ENCODE measurements at places on chromosomes 1 and 21. TPM values are rescaled to one million over a fixed set of nuclear protein-coding genes. Genes with fewer than 3 reads are reported as not detected.

SPRR2F gene
- polyA plus RNA-seq: 1.3 TPM

PCBP3 gene
- 7.4 TPM for polyA plus RNA-seq

GRCh38 chr1:63772876-63773275 is 941 bp upstream of the ROR1 start:
- no peak overlapping the region for H3K4me3 ChIP-seq
- H3K36me3 ChIP-seq: no peaks in the 10 kb centered on the region
- H3K27me3 ChIP-seq: peaks cover 13% of the 10 kb centered on the region
- H3K4me1 ChIP-seq: peaks cover 27% of the 10 kb centered on the region
- DNase-seq: no peak

DNA sequence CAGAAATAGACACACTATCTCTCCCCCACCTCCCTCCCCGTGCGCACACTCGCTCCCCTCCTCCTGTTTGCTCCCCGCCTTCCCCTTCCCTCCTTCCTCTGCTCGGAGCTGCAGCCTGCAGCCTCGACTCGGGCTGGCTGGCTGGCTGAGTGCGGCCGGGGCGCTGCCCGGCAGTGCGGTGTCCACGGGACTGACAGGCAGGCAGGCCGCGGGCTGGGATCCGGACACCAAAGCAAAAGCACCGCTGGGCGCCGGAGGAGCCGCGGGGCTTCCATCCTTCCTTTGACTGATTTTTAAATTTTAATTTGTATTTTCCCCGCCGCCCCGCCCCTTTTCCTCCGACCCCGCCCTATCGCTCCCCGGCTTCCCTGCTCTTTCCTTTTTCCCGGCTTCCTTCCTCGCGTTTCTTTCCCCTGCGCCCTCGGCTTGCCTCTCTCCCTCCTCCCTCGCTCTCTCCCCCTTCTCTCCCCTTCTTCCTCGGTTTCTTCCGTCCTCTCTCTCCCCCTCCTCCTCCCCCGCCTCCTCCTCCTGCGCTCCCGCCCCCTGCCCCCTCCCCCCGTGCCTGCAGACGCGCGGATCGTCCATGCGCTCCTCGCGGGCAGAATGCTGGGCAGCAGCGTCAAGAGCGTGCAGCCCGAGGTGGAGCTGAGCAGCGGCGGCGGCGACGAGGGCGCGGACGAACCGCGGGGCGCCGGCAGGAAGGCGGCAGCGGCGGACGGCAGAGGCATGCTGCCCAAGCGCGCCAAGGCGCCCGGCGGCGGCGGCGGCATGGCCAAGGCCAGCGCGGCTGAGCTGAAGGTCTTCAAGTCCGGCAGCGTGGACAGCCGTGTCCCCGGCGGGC is 109.4 kb downstream of the NAV1 start:
- DNase-seq: no peak
- H3K27ac ChIP-seq: no peak overlapping the region
- no peaks in the 10 kb centered on the region for H3K36me3 ChIP-seq
- H3K27me3 ChIP-seq: peaks cover 52% of the 10 kb centered on the region
- H3K4me3 ChIP-seq: peak overlapping the region; percentile 64

GRCh38 chr1:63636192-63637105 is 43.2 kb downstream of the PGM1 start:
- H3K27me3 ChIP-seq: no peaks in the 10 kb centered on the region
- H3K36me3 ChIP-seq: peaks cover 47% of the 10 kb centered on the region
- H3K4me3 ChIP-seq: no peak overlapping the region

APCS gene
- 0.06 TPM for polyA plus RNA-seq

DNA sequence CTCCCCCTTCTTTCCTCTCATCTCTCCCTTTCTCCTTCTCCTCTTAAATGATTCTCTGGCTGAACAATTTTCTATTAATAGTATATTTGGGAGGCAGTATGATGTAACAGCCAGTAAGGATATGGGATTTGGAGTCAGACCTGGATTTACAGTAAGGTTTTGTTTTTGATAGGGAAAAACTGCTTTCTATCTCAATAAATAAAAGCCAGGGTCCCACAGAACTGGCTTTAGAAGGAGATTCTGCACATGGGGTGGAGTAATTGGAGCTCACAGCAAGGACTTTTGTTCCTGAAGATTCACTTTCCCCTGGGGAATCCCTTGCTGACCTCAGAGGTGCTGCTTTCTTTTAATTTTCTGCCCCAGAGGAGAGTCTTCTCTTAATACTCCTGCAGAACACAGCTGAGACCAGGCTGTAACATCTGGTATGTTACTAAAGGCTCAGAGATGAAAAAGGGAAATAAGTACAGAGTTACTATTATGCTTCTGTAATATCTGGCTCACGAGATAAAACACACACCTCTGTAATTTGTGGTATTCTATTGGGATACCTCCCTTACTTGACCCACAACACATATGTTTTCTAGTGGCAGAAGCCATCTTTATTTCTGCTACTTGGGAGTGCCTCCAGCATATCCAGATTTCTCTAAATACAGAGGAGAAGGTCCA is 13.4 kb downstream of the EPB41 start:
- H3K36me3 ChIP-seq: no peaks in the 10 kb centered on the region
- no peaks in the 10 kb centered on the region for H3K27me3 ChIP-seq
- no peak for DNase-seq
- H3K4me1 ChIP-seq: peaks cover 39% of the 10 kb centered on the region

GRCh38 chr1:98292994-98293393 is 368.5 kb upstream of the SNX7 start:
- no peak for DNase-seq
- no peaks in the 10 kb centered on the region for H3K4me1 ChIP-seq
- H3K36me3 ChIP-seq: no peaks in the 10 kb centered on the region
- H3K27ac ChIP-seq: no peak overlapping the region
- no peak overlapping the region for H3K4me3 ChIP-seq

HAO2 gene
- 0.91 TPM for polyA plus RNA-seq

GRCh38 chr21:38834725-38835124 is 29.0 kb downstream of the ETS2 start:
- no peak overlapping the region for H3K4me3 ChIP-seq
- DNase-seq: no peak
- H3K4me1 ChIP-seq: peaks cover 12% of the 10 kb centered on the region
- H3K27ac ChIP-seq: no peak overlapping the region
- H3K36me3 ChIP-seq: no peaks in the 10 kb centered on the region
- no peaks in the 10 kb centered on the region for H3K27me3 ChIP-seq

- no peaks in the 10 kb centered on the region for H3K27me3 ChIP-seq
- no peak for DNase-seq
- H3K4me1 ChIP-seq: no peaks in the 10 kb centered on the region
- peaks cover 25% of the 10 kb centered on the region for H3K36me3 ChIP-seq
- H3K4me3 ChIP-seq: no peak overlapping the region
- H3K27ac ChIP-seq: no peak overlapping the region
Observed at GRCh38 chr21:46005081-46005480, 23.5 kb downstream of the COL6A1 start.

GRCh38 chr1:232841823-232842565 is 36.8 kb downstream of the MAP10 start:
- H3K4me3 ChIP-seq: no peak overlapping the region
- no peak overlapping the region for H3K27ac ChIP-seq
- no peaks in the 10 kb centered on the region for H3K36me3 ChIP-seq
- H3K4me1 ChIP-seq: no peaks in the 10 kb centered on the region
- no peak for DNase-seq

SMG7 gene
- 48.0 TPM for polyA plus RNA-seq

ZFP69 gene
- polyA plus RNA-seq: 4.5 TPM

DNA sequence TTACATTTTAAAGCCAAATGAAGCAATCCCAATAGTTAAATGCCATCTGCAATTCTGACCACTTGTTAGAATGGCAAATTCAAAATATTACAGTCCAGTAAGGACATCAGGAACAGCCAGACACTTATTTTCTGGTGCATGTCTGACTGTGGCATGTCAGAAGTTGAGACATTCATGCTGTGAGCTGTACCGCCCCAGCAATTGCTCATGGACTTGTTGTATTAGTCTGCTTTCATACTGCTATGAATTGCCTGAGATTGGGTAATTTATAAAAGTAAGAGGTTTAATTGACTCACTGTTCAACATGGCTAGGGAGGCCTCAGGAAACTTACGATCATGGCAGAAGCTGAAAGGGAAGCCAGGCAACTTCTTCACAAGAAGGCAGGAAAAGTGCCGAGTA is 19.1 kb downstream of the DDAH1 start:
- H3K27me3 ChIP-seq: no peaks in the 10 kb centered on the region
- H3K4me1 ChIP-seq: no peaks in the 10 kb centered on the region
- no peak overlapping the region for H3K27ac ChIP-seq
- DNase-seq: no peak
- no peak overlapping the region for H3K4me3 ChIP-seq

SLC30A10 gene
- polyA plus RNA-seq: 24.3 TPM

OR6K3 gene
- not detected for polyA plus RNA-seq

UMODL1 gene
- 0.67 TPM for polyA plus RNA-seq

LINGO4 gene
- 0.81 TPM for polyA plus RNA-seq

DNA sequence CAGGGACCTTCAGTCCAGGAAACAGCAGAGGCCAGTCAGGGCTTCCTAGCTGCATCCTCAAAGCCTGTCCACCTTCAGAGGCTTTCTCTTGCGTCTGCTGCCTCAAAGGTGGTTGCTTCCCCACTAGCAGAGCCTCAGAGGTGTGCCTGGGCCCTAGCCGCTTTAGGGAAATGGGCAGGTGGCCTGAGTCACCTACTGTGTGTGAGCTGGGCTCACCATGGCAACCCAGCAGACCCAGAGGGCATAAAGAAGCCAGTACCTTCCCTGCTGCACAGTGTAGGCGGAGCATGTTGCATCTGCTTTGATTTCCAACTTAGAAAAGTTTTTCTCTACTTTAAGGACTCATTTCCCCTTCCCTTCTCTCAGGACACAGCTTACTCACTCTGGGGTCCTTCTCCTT is 12.5 kb downstream of the SLC9A1 start:
- no peaks in the 10 kb centered on the region for H3K36me3 ChIP-seq
- H3K4me3 ChIP-seq: no peak overlapping the region
- no peak for DNase-seq
- no peaks in the 10 kb centered on the region for H3K27me3 ChIP-seq
- peaks cover 43% of the 10 kb centered on the region for H3K4me1 ChIP-seq
- H3K27ac ChIP-seq: no peak overlapping the region

DNA sequence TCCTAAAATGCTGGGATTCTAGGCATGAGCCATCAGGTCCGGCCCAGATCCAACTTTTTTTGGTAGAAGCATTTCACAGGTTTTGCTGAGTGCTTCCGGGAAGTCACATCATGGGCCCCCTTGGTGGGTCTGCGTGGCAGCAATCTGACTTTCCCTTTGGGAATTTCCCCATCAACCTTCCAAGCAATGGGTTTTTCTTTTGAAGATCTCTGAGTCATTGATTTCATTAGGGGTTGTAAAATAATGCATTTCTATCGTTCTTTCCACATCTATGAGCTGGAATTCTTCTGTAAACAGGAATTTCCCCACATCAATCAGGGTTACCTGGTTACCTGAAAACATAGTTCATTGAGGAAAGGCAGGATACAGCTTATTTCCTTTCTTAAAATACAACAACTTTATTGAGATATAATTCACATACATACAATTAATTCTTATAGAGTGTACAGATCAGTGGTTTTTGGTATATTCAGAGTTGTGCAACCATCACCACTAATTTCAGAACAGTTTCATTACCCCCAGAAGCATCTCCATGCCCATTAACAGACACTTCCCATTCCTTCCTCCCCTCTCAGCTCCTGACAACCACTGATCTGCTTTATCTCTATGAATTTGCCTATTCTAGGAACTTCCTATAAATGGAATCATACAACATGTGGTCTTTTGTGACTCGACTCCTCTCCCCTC is 9.9 kb upstream of the ZBTB17 start:
- no peaks in the 10 kb centered on the region for H3K27me3 ChIP-seq
- no peaks in the 10 kb centered on the region for H3K4me1 ChIP-seq
- H3K4me3 ChIP-seq: no peak overlapping the region
- DNase-seq: no peak

C1QC gene
- 79.1 TPM for polyA plus RNA-seq

GRCh38 chr1:8813016-8813763 is 4.2 kb downstream of the RERE start:
- no peak overlapping the region for H3K4me3 ChIP-seq
- no peak for DNase-seq
- no peak overlapping the region for H3K27ac ChIP-seq
- no peaks in the 10 kb centered on the region for H3K36me3 ChIP-seq
- no peaks in the 10 kb centered on the region for H3K27me3 ChIP-seq
- peaks cover 7% of the 10 kb centered on the region for H3K4me1 ChIP-seq

KRTAP19-1 gene
- polyA plus RNA-seq: not detected

- H3K4me1 ChIP-seq: no peaks in the 10 kb centered on the region
- no peak overlapping the region for H3K4me3 ChIP-seq
- DNase-seq: no peak
- H3K27me3 ChIP-seq: no peaks in the 10 kb centered on the region
Observed at GRCh38 chr1:160818207-160818937, 22.4 kb downstream of the LY9 start.

FCMR gene
- polyA plus RNA-seq: 4.4 TPM

CORT gene
- polyA plus RNA-seq: 1.2 TPM

DNA sequence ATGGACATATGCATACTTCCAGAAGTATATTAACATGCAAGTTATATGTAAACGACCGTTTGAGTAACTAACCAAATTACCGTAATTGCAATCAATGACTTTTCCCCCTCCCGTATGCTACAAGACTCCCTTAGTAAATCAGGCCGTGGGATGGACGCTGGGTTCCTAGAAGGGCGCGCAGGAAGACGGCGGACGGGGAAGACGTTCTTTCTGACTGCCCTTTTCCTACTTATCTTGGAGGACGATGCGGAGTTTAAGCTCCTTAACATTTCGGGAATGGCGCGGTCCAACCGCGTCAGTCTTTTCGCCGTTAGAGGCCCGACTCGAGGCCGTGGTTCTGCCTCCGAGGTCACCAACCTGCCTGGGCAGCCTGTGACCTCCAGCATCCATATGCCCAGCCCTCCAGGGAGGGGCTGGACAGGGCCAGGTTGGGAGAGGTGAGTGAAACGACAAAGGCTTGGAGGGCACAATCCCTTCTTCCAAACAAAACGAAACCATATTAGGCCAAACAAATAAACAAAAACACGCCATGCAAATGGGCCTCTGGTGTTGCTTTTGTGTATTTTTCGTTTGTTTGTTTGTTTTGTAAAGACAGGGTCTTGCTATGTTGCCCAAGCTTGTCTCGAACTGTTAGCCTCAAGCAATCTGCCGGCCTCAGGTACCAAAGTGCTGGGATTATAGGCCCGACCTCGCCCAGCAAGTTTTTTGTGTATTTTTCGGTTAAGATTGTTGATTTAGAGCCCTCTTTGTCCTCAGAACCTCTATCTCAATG is 873 bp upstream of the PI4KB start:
- H3K4me3 ChIP-seq: peak overlapping the region; percentile 66
- H3K27me3 ChIP-seq: no peaks in the 10 kb centered on the region
- peaks cover 4% of the 10 kb centered on the region for H3K4me1 ChIP-seq
- DNase-seq: no peak

S100A7 gene
- not detected for polyA plus RNA-seq

- H3K36me3 ChIP-seq: peaks cover 15% of the 10 kb centered on the region
- H3K4me3 ChIP-seq: peak overlapping the region; percentile 51
- H3K27ac ChIP-seq: no peak overlapping the region
- peaks cover 36% of the 10 kb centered on the region for H3K4me1 ChIP-seq
Observed at GRCh38 chr1:155052439-155053395, 1.6 kb downstream of the ADAM15 start.

GRCh38 chr1:223234534-223234933 is 91.5 kb upstream of the TLR5 start:
- no peaks in the 10 kb centered on the region for H3K36me3 ChIP-seq
- no peaks in the 10 kb centered on the region for H3K27me3 ChIP-seq
- H3K4me1 ChIP-seq: peaks cover 6% of the 10 kb centered on the region
- no peak for DNase-seq

VCAM1 gene
- polyA plus RNA-seq: 18.7 TPM

TTC39A gene
- polyA plus RNA-seq: 19.2 TPM

LCE1A gene
- polyA plus RNA-seq: not detected

All from large intestine (tissue), 12 donors.